ENCODE measurements at places on chromosomes 7 and 10. TPM values are rescaled to one million over a fixed set of nuclear protein-coding genes. Genes with fewer than 3 reads are reported as not detected.

SPDYE3 gene
- polyA plus RNA-seq, result 3.4 TPM

ABCC2 gene
- 27.4 TPM for polyA plus RNA-seq

MMRN2 gene
- 2.2 TPM for polyA plus RNA-seq

C10orf105 gene
- not detected for polyA plus RNA-seq

CALCR gene
- not detected for polyA plus RNA-seq

FAM24B gene
- not detected for polyA plus RNA-seq
